ENCODE measurements at places on chromosomes 4 and X.

DNA sequence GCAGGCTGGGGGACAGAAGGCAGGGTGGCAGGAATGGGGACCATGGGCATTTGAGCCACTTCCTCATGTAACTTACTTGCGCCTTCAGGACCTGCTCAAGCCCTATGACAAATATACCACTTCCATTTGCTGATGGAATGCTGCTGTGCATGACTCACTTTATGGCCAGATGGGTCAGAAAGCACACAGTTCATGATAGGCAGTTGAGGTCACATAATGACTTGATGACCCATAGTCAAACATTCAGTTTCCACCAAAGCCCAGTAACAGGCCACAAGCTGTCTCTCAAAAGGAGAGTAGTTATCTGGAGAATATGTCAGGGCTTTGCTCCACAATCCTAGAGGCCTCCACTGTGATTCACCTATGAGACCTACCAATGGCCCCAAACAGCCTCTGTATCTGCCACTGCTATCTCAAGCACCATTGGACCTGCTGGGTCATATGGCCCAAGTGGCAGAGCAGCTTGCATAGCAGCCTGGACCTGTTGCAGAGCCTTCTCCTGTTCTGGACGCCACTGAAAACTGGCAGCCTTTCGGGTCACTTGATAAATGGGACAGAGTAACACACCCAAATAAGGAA lies 5.3 kb upstream of the PAPSS1 start:
- DNase-seq: no peak

DNA sequence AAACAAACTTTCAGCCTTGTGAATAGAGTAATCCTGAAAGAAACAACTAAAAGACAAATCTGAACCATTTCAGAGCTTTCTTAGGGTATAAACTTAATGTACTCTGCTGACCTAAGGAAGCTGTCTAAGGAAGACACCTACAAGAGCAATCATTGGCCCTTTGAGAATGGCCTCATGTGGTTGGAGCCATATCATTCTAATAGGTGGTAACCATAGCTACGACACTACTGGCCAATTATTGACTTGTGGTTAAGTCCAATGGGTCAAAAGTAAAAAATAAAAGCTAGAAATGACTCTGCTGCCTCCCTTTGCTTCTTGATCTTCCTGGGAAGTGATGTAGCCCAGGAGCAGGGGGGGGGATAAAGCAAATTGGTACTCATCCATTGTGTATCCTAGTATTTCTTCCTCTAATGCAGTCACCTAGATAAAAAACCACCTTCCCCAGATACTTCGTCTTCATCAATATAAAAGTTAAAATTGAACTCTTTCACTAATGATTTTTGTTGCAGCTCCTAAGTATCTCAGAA lies 547.0 kb downstream of the ARAP2 start:
- no peak for DNase-seq

DNA sequence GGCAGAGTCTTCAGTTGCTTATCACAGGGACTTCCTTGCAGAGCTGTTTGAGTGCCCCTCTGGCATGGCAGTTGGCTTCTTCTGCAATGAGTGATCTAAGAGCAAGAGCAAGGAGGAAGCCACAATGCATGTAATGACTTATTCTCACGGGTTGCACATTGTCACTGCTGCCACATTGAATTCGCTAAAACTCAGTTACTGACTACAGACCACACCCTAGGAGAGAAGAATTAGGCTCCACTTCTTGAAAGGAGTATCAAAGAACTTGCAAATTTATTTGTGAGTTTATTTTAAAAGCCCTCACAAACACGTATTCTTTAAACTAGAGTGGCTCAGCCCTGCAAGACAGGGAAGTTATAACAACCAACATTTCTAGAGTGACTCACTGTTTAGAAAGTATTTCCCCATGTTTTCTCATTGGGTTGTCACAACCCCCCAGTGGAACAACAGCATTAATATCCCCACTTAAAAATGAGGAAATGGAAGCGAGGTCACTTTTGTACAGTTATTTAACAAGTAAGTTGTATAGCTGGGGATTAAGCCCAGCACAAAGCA lies 32.4 kb upstream of the RBPJ start:
- no peak for DNase-seq

DNA sequence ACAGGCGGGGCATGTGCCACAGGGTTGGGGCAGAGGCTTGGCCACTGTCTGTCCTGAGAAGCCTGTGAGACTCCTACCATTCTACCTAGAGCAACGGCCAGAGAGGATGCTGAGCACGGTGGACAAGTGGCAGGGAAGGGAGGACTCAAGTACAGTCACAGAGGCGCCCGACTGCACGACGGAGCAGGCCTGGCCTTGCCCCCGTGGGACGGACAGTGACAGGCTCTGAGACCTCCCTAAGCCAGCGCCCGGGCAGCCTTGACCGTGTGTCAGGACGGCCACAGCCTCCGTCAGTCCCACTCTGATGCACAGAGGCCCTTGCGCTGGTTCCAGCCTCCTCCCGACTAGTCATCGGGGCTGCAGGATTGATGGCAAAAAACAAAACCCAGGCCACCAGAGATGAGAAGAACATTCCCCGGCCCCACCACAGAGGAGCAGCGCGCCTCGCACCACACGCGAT lies 36.7 kb upstream of the MXD4 start:
- no peak for DNase-seq

DNA sequence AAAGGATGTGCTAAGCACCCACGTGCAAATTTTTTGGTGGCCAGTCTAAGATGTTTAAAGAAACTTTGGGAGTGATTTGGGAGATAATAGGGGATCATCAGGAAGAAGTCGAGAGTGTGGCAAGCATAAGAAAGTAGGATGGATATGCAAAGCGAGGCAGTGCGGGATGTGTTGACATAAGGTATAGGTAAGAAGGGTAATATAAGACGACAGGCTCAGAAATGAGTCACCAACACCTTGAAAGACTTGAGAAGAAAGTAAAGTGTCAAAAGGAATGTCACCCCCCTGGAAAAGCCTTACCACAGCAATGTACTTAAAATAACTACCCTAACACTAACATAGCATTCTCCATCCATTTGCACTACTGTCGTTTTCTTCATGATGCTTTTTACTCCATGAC lies 69.8 kb upstream of the BMP2K start:
- no peak for DNase-seq

- DNase-seq: no peak
These were observed 117.9 kb upstream of the FAM9B start for GRCh38 chrX:9151772-9152307.

DNA sequence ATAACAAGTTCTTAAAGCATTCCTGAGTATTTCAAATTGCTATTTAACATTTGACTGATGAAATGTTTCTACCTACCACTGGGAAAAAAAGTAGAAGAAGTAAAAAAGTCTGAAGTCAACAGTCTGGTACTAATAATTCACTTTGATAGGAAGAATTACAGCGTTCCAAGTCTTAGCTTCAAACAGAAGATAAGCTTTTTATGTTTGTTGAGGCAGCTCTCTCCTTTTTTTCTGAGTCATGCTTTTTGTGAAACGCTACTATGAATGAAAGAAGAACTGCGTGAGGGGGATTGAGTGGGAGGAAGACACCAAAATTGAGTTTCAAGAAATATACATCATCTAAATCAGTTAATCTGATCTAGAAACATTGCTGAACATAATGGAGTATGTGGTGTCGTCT lies 13.0 kb upstream of the KDR start:
- DNase-seq: no peak

- DNase-seq: no peak
These were observed 41.1 kb upstream of the CBR4 start for GRCh38 chr4:169050881-169051760.

DNA sequence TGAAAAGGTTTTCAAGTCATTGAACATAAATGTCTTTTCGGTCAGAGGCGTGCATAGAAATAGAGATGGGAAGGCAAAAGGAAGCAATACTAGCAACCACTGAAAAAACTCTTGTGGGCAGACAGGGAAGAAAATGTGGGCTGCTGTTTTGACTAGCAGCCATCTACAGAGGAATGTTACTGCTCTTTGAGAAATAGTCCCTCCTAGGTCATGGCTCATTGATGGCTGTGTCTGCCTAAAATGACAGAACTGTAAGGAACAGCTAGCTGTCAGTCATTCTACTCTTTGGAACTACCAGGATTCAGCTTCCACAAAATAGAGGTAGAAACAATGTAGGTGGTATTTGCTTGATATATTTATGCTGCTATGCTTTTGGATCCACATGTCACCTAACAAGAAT lies 26.9 kb upstream of the TMPRSS11B start:
- no peak for DNase-seq

- DNase-seq: peak; percentile 71
These were observed 111.7 kb upstream of the HPF1 start for GRCh38 chr4:169869490-169869889.

GRCh38 chr4:8495803-8496202 lies 55.2 kb downstream of the TRMT44 start:
- no peak for DNase-seq

GRCh38 chr4:107094332-107094731 lies 58.2 kb upstream of the DKK2 start:
- no peak for DNase-seq

DNA sequence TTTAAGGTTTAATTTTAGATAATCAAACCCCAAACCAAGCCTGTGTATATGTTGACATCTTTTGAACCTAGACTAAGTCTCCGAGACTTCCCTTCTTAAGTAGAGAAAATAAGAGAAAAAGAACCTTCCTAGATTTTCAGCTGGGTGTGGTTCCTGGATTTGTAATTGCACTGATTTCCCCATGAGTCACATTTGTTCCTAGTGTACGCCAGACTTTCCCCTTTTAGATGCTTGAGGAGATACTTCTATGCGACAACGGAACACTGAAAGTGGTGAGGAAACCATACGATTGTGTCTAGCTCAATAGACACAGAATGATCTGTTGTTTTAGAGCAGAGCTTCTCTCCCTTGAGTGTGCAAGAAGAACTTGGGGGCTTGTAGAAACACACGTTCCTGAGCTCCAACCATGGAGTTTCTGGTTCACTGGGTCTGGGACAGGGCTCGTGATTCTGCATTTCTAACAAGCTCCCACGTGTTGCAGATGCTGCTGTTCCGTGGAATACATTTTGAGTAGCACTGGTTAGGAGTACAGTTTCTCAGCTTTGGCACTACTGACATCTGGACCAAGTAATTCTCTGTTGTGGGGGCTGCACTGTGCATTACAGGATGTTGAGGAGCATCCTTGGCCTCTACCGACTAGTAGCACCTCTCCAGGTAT lies 87.1 kb downstream of the AMELX start:
- DNase-seq: no peak

- no peak for DNase-seq
These were observed 5.7 kb downstream of the EFNB1 start for GRCh38 chrX:68834371-68835103.

- DNase-seq: no peak
These were observed 8.0 kb upstream of the CPEB2 start for GRCh38 chr4:14994242-14994641.

GRCh38 chr4:55343887-55344286 lies 2.2 kb upstream of the SRD5A3 start:
- no peak for DNase-seq

DNA sequence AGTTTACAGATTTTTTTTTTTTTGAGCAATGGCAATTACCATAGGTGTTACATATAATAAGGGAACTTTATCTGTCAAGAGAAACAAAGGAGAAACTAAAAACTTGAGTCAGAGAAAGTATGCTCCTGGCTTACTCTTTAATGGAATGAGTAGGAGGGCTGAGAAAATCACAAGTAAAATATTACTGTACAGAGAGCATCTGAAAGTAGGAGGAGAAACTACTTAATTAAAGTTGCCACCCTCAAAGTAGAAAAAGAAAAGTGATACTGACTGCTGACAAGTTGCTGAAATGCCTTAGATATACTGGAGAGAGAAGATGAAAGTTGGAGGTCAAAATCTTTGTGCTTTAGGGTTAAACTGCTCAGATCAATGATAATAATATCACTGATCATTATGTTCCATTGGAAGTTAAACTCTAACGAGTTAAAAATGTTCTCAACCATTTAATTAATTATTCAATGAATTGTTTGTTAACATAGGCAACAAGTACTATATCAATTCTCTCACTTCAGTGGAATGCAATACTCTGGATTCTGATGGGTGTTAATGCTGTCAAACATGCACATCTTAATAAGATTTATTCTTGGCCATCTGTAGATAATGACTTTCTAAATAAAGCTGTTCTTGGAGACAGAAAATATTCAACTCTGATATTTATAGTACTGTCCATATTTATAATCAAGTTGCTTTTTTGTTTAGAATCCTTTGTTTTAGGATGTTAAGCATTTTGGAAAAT lies 61.2 kb upstream of the CAMK2D start:
- DNase-seq: no peak

GRCh38 chrX:2819345-2820135 lies 9.2 kb upstream of the GYG2 start:
- no peak for DNase-seq

DNA sequence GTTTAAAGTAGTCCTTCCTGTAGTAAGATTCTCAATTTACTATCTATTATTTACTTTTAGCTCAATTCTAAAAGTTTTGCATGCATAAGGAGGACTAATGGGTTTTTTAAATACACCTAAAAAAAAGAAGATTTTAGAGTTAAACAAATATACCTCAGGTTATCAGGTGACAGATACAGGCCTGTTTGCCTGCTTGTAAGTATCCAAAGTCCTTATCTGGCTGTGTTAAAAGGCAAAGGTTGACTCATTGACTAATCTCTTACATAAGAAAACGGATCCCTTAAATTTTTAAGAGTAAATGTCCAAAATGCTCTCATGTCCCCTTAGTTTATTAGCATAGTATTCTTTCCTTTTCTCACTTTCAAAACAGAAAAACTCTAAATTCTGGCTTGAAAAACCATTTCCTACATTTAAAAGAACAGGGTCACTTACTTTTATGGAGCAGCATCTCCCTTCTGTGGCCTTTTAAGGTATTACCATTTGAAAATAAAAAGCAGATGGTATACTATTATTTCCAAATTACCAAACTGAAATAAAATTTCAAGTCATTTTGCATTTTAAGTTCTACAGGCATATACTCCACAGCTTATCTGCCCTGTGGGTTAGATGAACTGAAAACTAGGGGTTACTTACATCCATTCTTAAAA lies 4.5 kb downstream of the CBR4 start:
- no peak for DNase-seq

DNA sequence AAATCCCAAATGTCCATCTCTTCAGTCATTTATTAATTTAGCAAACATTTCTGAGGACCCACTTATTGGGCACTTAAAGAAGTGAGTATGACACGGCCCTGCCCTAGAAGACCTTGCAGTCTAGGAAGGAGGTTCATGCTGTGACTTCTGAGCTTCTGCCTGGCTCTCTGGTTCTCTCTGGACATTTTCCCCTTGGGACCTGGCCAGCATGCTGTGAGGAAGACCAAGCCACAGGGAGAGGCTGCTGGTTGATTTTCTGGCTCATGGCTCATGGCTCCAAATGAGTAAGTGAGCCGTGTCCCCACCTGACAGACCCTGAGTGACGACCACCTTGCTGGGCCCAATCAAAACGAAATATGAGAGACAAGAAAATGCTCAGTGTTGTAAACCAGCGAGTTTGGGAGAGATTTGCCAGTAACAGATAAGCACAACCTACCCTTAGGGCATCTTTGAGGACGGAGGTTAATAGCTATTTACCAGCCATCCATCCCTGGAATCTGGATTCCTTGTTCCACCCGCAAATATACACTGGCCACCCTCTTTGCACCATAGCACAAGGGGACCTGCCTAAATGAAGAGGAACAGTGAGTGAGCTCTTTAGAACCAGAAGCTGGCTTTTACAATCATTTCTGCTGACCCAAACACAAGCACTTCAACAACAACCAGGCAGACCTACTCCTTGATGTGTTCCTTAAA lies 876 bp downstream of the MPP1 start:
- DNase-seq: no peak

GRCh38 chr4:41989994-41990364 lies 351 bp upstream of the SLC30A9 start:
- no peak for DNase-seq

GRCh38 chr4:176949029-176949428 lies 156.3 kb upstream of the VEGFC start:
- DNase-seq: no peak

All from retinal pigment epithelial cell (primary cell).